HS-5 (cell line): ENCODE measurements at places on chromosomes 1 and 21.

DNA sequence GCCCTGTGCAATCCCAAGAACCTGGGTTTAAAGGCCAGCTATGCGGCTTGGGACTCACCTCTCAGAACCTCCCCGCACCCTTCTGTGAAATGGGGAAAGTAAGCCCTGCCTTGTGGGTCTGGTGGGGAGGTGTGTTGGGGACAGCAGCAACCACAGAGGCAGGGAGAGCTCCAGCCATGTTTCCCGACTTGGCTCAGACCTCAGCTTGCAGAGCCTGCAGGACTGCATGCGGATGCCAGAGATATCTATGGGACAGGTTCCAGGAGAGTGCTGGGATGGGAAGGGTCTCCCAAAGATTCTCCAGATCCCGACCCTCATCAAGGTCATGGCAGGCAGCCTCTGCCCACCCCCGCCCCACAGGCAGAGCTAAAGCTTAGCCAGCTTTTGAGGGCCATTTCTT lies 20.2 kb downstream of the PADI1 start:
- DNase-seq = no peak

DNA sequence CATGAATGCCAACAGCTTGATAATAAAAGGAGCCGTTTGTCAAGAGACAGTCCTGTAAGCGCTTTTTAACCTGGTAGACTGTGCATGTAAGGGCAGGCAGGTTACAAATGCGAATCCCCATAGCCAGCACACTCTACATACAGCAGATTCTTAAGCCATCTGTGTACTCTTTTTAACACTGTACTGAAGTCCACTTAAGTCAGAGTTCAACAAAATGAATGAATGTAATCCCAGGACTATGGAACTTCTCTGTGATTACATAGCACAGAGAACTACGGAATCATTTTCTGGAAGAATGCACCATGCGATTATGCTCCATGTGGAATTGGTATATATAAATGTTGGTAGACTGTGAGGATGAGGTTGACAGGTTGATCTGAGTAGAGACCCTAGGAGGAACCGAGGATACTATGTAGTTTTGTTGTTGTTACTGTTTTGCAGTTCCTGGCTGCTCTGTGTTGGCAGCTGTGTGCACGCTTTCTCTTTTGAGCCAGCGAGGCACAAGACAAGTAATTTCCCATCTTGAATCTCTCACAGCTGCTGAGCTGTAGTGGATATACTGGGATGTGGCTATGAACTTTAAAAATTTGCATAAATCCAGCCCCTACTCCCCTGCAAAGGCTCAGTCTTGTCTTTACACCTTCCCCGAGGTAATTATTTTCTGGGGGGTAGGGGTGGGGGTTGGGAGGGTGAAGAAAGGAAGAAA lies 21.9 kb downstream of the LRRC8D start:
- no peak for DNase-seq

DNA sequence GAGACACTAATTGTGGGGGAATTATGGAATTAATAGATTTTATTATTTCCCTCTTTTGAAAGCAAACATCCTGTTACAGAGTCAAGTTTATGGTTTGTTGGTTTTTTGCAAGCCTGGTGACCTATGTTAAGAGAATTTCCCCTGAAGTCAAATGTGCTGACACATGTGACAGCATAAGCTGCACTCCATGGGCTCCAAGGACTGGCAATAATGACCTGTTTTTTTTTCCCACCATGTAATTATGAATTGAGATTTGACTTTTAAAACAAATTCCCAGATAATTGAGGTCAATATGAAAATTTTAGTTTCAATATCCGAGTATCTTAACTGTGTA lies 242.5 kb upstream of the SGIP1 start:
- no peak for DNase-seq

DNA sequence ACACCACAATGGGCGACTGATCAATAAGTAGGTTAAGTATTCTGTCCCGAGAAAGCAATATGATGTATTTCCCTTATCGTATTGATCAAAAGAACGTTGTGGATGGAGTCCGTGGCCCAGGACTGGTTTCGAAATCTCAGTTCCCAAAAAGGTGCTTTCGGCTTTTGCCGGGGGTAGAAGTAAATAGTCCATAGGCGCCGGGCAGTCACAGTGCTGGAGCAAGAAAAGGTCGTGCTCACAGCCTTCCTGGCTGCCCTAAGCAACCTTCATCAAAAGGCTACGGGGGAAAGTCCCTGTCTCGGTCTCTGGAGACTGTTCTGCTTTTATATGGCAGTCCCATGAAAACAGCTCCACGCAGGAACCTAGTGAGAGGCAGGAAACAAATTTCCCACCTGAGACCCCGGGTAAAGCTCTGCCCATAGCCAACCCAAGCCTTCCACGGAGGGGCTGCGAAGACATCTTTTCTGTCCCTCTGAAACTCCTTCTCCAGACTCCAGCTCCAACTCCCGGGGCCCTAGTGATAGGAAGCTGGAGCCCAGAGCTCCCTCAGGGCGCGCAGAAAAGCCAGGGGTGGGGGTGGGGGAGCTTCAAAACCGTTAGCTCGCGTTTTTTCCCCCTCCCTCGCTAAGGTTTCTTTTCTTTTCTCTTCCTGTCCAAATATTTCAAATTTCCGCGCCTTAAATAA lies 7.0 kb downstream of the CDKN2C start:
- no peak for DNase-seq

GRCh38 chr1:191851799-191852595 lies 306.3 kb upstream of the RGS18 start:
- DNase-seq = no peak

DNA sequence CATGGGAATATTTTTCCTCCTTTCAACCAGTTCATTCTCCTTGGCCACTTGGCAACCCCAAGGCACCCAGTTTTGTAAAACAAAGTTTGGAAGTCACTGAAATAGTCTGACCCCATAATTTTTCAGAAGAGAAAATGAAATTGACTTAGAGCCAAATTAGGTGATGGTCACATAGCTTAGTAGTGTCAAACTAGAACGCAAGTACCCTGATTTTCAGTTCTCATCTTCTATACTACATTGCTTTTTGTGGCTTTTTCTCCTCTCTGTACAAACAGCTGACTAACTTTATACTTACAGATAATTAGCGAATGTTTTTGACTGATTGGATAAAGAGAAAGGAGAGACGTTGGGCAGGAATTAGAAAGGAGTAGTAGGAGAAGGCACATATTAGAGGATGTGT lies 33.1 kb downstream of the IARS2 start:
- no peak for DNase-seq
